ENCODE measurements at places on chromosomes 12 and 14.

- DNase-seq = no peak
These were observed 30.3 kb upstream of the CLIP1 start for GRCh38 chr12:122452701-122453285.

- DNase-seq = no peak
These were observed 51.2 kb downstream of the GLRX5 start for GRCh38 chr14:95585953-95586620.

DNA sequence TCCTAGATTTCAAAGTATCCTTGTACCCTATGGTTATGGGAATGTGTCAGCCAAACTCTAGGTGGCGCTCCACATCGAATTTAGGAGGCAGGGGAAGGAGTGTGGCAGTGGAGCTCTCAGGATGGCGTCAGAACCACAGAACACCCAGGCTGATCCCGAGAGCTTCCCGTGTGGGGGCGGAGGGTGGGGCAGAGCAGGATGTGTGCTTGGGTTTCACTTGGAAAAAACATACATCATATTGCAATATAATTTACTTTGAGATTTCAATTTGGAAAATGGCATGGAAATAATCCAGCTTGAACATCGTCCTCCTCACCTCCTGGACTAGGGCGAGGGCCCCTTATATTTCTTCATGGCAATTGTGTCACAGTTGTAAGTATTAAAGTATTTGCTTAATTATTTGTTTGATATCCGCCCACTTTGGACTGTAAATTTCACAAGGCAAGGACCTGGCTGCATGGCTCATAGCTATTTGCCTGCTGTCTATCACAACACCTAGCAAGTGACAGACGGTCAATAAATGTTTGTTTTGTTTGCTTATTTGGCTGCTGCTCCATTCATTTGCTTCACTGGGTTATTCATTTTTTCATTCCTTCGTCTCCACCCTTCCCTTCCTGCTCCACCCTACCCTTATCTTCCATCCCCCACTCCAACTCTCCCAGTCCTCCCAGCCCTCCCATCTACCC, 221.5 kb upstream of the HMGA2 start:
- DNase-seq = peak; percentile 20

DNA sequence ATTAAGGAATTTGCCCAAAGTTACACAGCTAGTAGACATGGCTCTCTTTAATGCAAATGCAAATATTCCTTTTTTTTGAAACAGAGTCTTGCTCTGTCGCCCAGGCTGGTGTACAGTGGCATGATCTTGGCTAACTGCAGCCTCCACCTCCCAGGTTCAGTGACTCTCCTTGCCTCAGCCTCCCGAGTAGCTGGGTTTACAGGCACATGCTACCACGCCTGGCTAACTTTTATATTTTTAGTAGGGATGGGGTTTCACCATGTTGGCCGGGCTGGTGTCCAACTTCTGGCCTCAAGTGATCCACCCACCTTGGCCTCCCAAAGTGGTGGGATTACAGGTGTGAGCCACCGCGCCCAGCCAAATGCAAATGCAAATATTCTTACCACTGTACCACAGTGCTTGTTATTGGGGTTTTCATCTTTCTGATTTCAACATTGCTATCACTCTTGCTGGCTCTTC, 24.5 kb upstream of the HIGD1C start:
- DNase-seq = no peak

- no peak for DNase-seq
These were observed 6.7 kb downstream of the EIF4B start for GRCh38 chr12:53012928-53013327.

- no peak for DNase-seq
These were observed 47.5 kb downstream of the MRPL42 start for GRCh38 chr12:93514853-93515252.

DNA sequence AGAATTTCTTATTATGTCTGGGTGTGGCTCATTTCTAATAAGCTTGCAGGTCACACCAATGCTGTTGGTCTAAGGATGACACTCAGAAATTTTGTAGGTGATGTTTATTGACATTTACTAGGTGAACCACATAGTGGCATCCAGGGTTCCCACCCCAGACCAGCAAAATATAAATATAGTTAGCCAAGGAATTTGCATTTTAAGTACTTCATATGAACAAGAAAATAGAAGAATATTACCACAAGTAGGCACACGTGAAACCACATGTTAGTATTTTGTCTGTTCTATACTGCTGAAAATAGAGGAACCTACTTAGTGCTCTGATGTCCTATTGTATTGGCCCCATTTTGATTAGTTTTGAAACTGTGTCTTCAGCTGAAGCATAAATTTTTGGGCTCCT, 71.1 kb downstream of the USP15 start:
- no peak for DNase-seq

GRCh38 chr14:103052407-103052806, 4.9 kb downstream of the CDC42BPB start:
- no peak for DNase-seq

GRCh38 chr12:122423258-122424165, 1.0 kb upstream of the CLIP1 start:
- no peak for DNase-seq

GRCh38 chr12:50021031-50021430, 4.3 kb downstream of the RACGAP1 start:
- no peak for DNase-seq

Data from stimulated activated CD4-positive, alpha-beta T cell treated with anti-CD3 and anti-CD28 coated beads, Interleukin-4, amount 100 ng/mL, for 4 hours (primary cell).